Stimulated activated CD4-positive, alpha-beta T cell treated with anti-CD3 and anti-CD28 coated beads, Interleukin-4, amount 100 ng/mL, for 1 hour (primary cell): ENCODE measurements at places on chromosomes 12 and 14.

DNA sequence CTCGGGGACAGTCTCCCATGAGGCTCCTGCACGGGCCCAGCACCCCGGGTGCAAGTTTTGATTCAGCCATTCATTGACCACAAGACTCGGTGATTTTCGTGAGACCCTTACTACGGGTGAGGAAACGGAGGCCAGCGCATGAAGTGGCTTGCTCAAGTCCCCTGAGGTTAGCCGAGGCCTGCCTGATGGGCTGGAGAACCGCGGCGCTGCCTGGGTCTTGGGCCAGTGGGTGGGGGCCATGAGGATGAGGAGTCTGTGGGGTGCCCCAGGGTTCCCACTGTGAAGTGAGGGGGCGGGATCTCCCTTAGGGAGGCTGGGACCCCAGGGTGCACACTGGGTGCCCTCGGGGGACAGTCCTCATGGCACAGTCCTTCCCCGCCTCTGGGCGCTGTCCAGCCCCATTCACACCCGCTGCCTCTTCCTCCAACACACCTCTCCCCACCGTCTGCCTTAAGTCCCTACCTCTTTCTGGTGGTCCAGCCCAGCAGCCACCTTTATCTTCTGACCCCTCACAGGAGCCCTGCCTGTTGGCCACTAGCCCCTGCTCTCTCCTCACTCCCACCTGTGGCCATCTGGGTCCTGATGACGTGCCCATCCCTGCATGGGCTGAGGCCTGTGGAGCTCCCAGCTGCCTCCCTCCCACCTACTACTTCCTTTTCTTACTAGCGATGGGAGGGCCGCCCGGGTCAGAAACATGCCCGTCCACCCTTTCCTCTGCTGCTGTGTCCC lies 16.3 kb downstream of the BEGAIN start:
- no peak for DNase-seq

GRCh38 chr14:61563880-61564617 lies 131.3 kb upstream of the HIF1A start:
- no peak for DNase-seq

- DNase-seq: no peak
Observed at GRCh38 chr14:97185186-97185585, 388.0 kb downstream of the VRK1 start.

- no peak for DNase-seq
Observed at GRCh38 chr14:65997347-65997746, 488.8 kb upstream of the CCDC196 start.

DNA sequence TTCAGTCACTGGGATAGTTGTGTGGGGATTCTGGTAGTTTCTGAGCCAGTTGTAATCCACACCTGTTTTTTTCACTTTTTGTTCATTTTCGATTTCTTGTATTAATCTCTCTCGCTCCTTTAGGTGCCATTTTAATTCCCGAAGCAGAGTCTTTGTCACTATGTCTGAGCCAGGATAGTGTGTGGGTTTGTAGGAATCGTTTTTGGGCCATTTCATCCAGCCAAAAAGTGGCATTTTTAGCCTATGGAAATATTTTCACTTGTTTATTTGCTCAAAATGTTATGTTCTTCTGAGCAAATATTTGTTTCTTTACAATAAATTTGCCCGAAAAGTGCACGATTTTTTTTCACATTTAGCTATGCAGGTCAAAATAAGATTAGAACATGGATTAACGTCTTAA lies 867 bp downstream of the RD3L start:
- no peak for DNase-seq
